NCI-H2081 (cell line): ENCODE measurements at places on chromosomes 11 and 22.

DNA sequence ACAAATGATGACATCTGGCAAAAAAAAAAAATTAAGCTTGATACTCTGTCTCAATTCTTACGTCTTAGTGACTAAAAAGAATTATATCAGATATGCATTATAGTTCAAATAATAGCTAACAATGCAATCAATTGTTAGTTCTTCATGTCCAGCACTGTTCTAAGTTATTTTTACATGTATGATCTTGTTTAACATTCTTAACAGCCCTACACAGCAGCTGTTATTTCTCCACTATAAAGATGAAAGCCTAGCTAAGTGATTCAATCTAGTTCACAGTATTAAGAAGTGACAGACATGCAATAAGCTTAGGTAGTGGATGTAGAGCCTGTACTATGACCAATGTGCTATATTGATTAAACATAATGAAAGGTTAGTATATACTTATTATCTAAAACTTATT lies 4.1 kb downstream of the ZNF214 start:
- DNase-seq, result no peak

DNA sequence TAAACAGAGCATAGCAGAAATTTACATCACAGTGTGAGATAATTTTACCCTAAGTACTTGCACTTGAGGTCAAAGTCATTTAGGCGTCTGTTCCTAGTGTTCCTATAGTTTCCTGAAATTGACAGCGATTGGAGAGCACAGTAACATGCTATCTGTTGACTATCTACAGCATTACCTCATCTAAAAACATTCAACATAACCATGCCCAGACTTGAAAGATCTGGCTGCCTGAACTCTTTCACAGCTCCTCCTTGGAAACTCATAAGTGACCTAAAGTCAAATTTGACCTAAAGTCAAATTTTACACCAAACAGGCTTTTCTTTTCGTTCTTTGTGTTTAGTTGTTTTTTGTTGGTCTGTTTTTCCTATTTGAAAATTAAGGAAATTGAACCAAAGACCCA lies 233.8 kb upstream of the UBASH3B start:
- no peak for DNase-seq

DNA sequence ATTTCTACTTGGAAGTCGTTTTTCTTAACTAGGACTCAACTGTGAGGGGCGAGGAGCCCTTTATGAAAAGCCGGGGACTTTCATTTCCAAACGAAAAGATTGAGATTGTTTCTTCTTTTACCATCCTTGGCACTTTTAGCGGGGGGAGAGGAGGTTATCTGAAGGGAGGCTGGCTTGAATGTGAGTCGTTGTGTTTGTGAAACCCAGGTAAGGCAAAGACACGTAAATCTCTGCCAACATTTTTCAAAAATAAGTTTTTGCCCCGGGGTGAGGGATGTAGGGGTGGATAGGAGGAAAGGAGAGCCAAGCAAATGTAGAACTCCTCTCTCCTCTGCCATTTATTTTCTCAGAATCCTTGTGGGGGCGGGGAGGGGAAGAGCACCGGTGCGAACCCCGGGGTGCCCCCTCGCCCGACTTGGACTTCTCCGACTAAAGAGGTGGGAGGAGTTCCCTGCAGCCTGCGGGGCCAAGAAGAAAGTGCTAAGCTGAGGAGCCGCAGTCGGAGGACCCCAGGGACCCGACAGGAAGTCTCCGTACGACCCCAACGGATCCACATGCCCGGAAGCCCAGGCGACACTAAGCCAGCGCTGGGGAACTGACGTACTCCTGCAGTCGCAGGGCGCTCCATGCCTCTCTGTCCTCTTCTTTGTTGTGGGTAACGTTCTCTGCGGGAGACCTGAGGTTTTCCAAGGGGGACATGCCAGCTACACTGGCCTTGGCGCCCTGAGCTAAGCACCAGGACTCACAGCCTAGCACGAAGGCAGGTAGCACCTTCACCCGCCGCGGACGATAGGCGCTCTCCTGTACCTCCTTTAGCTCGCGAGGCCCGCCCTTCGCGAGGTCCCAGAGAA lies 2.4 kb upstream of the WT1 start:
- DNase-seq, result no peak

DNA sequence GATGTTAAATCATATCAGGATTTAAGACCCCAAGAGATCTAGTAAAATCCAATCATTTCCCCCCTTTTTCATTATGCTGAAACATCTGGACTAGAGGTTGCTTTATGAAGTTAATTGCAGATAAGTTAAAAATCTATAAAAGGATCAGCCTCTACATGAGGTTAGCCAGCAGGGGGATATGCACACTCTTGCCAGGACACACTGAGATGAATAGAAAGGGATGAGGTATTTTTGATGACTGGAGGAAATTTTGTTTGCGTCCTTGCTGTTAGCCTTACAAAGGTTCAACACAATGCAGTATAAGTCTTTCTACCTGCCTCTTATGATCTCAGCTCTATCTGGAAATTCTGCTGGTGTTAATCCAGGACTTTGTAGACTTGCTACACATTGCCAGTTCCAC lies 1034.3 kb downstream of the LRRC4C start:
- no peak for DNase-seq

GRCh38 chr22:44005524-44005923 lies 18.6 kb upstream of the PARVB start:
- DNase-seq, result no peak

DNA sequence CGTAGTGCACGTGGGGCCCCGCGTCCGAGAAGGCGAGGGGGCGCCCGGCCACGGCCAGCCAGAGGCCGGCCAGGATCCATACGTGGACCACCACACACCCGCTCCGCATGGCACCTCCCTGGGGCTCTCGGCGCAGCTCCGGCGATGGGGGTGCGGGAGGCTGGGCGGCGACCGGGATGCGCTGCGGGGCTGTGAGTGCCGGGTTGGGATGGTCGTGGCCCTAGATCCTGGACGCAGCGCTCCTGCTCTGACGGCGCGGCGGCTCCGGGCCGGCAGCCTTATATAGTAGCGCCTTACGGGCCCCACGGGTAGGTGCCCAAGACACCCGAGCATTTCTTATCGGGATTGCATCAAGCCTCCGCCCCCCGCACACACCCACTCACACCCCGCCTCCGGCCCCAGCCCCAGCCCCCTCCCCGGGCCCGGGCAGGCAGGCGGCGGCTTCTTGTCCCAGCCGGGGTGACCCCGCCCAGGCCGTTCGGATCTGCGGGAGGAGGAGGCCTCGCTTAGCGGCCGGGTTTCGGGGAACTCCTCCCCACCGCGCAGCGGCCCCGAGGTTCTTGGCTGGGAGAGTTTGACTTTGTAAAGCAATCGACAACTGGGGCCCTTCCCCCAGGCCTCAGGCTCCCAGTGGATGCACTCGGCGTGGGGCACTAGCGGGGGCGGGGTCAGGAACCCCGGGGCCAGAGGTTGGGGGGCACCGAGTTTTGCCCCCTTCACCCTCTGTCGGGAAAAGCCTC lies at the start of gene FGF19:
FGF19 (minus strand) TSS at position 255 of the 740 bp plus-strand sequence; CDS start at position 109, 146 bp downstream.
- DNase-seq, result no peak
